ENCODE measurements at places on chromosomes 6 and 20.

- no peak for DNase-seq
Measured at GRCh38 chr6:84340422-84340821, 113.0 kb upstream of the CEP162 start.

- no peak for DNase-seq
Measured at GRCh38 chr6:62707156-62707555, 421.1 kb upstream of the KHDRBS2 start.

DNA sequence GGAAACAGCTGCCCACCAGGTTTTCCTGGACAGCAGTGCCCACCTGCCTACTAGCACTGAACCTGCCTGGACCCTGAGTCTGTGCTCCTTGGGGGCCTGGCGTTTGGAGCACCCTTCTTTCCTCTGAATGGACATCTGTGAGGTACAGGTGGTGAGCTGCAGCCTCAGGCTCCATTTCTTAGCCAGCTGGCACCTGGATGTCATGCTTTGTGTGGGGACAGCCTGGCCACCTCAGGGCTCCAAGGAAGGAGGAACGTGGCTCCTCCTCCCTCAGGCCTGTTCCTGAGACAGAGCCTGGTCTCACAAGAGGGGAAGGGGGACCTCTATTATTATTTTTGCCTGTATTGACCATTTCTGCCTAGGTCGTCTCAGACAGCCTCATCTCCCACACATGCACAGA, 8.1 kb downstream of the TMEM151B start:
- DNase-seq: no peak

DNA sequence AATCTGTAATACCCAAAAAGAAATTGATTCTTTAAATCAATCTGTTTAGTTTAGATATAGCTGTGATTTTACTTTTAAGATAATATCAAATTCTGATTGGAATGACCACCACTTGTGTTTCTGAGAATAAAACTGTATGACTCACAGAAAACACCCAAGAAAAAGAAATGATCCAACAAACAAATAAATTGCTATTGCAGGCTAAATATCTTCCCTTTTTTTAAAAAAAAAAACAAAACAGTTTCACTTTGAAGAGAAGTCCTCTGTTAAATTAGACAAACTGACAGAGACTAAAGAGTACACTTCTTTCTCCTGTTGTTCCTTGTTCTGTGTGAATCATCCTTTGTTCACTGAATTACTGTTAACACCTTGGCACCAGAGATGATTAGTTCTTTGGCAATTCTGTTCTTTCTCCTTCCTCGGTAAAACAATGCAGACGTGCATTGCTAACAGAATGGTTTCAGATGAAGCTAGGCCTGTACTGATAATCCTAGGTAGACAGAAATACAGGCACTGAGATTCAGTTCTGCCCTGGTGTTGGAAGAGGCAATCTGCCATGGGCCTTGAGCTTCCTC, 895.2 kb upstream of the CITED2 start:
- DNase-seq: no peak

DNA sequence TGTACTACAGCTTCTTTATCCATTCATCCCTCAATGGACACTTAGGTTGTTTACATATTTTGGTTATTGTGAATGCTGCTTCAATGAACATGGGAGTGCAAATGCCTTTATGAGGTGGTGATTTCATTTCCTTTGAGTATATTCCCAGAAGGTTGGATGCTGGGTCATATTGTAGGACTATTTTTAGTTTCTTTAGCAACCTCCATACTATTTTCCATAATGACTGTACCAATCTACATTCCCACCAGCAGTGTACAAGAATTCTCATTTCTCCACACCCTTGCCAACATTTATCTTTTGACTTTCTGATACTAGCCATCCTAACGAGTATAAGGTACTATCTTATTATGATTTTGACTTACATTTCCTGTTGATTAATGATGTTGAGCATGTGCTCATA, 269.0 kb downstream of the C6orf118 start:
- DNase-seq: no peak

DNA sequence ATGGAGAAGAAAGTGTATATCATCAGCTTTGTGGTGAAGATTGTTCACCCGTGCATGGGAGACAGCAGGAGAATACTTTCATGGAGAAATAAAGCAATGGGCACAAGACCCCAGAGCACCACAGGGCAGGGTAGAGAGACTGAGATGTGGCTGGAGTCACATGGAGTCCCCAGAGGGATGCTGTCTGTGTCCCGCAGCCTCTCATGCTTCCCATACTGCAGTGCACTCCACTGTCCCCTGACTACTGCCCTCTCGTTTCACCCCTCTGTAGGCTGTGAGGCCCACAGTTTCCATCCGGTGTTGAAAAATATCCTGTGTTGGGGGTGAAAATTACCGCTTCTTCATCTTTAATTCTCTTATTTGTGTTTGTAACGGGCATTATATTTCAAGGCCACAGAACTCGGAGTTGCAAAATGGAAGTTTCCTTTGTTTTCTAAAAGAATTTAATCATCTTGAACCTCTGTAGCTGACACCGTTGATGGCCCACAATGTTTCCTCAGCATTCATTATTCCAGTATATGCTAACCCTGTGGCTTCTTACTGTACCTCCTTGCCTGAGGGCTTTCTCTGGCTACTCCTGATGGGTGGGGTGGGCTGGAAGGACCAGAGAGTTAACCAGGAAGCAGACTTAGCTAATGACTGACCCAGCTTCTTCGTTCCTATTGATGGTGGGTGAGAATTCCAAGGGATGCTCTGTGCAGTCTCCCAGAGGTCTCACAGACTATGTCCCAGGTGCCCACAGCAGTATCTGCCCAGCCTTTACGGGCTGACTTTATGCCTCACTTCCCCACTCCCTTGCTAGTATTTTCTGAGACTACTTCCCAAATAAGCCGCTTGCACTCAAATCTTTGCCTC, 51.7 kb downstream of the PROKR2 start:
- DNase-seq: no peak

GRCh38 chr20:59017493-59018231, 1.6 kb upstream of the TUBB1 start:
- no peak for DNase-seq

DNA sequence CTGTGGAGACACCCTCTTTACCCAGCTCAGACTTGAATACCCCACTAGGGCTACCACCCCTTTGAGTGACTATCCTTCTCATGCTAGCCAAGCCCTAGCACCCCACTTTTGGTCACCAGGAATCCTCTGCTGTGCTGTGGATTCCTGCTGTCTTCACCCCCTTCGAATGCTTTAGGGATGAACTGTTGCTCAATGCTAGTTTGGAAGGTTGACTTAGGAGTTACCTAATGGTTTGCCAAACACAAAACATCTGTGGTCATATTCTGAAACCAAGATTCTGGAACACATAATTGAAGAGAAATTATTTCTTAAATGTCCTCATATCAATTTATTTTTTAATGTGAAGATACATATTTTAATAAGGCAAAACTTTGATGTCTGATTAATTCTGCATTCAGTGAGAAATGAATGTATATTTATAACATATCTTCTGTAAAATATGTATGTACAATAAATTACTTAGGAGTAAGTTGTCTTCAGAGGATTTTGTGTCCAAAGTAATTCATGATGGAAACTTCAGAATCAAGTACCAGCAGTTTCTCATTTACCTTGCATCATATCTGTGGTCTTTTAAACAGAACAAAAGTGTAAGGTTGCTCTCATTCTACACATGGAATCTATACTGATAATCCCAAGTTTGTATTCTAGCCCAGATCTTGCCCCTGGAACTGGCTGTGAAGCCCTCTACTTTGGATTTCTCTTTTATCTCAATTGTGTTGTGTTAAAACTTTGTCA, 46.9 kb downstream of the TMEM200A start:
- no peak for DNase-seq

- no peak for DNase-seq
Measured at GRCh38 chr20:17449031-17449430, 82.1 kb downstream of the BFSP1 start.

DNA sequence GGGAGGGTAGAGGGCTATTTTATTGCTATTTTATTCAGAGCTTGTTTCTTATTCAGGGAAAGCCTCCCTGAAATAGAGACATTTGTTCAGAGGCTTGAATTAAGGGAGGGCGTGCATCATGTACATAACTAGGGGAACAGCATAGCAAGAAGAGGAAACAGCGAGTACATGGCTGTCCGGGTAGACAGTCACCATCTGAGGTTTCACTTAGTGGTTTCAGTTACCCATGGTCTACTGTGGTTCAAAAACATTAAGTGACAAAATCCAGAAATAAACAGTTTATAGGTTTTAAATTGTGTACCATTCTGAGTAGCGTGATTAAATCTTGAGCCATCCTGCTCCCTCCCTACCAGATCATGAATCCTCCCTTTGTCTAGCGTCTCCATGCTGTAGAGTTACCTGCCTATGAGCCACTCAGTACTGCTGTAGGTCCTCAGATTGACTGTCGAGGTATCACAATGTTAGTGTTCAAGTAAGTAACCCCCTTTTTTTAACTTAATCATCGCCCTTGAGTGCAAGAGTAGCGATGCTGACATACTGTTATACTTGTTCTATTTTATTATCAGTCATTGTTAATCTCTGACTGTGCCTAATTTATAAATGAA, 791.5 kb downstream of the TFAP2A start:
- no peak for DNase-seq

DNA sequence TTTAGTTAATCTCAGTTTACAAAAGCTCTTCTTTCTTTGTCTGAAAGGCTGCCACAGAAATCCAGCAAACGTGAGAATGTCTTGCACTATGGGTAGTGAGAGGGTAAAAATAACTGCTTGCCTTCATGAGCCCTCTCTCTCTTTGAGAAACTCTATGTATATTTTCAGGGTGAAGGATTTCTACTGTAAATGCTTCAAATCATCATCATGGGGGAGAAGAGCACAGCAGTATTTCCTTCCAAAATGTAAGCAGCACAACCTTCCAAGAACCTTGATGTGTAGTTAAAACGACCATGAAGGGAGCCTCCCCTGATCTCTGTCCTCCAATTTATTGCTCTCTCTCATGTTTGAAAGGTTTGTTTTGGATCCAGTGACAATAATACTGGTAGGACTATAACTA, 141.3 kb upstream of the CENPW start:
- DNase-seq: no peak

DNA sequence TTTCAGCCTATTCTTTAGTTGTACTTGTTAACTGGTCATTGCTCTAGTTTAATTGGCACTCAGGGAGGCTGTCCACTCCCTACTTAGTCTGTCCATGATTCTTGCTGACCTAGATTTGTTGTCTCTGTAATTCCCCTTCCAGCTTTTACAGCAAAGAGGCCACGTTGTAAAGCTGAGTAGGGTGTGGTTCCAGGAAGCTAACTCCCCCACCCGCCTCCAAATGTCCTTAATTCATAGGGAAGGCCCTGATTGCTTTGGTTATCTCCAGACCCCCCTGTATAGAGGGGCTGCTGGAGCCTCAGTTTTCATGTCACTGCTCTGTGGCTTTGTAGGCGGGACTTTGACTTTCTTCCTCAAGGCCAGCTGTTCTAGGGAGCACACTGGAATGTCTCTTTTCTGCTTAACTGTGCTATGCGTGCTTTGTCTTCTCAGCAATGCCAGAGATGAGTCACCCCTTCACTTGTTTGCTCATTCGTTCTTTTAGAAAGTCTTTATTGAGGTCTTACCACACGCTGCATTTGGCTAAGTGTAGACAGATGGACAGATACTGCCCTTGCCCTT, 175.1 kb upstream of the JAG1 start:
- no peak for DNase-seq

- DNase-seq: no peak
Measured at GRCh38 chr20:9110916-9111432, 42.1 kb downstream of the PLCB4 start.
